ENCODE measurements at places on chromosomes 5 and 9.

DNA sequence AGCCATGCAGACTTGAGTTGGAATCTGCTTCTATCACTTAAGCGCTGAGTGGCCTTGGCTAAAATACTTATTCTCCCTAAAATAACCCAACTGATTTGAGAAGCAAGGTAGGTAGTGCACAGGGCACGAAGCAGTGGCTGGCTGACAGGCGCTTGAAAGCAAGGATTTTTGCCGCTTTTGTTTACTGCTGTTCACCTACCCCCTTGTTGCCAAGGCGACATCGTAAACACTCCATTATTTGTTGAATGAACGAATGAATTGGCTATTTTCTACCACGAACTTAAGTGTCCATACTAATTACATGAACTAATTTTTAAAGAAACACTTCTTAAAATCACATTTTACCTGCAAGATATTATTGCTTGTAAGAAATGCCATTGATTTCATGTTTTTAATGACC, 98.0 kb downstream of the ANKH start:
- DNase-seq = peak; percentile 7

GRCh38 chr5:141208478-141208877, at the start of gene PCDHB12:
PCDHB12 (plus strand) TSS chr5:141208719; CDS start chr5:141208908, 189 bp downstream.
- DNase-seq = no peak

DNA sequence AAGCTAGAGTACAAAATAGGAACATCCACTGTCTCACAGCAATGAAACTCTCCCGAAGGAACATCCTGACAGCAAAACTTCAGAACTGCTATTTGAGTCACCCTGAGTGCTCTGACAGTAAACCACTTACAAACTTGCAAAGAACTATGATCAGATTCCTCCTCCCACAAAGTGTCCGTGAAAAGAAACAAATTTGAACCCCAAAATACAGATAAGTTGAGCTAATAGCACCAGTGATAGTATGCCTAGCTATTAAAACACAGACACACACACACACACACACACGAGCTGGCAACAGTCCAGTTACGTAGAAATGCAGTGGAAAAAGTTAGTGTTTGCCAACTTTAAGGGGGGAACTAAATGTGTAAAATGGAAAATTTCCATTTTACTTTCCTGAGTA, 3.1 kb upstream of the GLIS3 start:
- no peak for DNase-seq

DNA sequence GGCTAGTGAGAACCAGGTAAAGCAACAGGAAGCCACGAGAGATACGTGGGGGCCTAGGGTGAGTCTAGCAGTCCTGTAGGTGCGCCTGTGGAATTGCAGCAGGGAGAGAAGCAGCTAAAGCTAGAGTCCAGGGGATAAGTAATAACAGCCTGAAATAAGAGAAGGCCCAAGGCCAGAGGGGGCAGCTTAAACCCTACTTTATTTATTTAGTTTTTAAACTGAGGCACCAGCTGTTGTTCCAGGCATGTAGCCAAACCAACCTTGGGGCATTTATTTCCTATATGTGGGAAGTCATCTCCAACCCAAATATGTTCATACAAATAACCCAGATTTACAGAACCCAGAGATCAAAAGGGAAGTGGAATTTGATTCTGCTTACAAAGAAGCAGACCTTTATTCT, 93.5 kb downstream of the GLDC start:
- DNase-seq = peak; percentile 60

DNA sequence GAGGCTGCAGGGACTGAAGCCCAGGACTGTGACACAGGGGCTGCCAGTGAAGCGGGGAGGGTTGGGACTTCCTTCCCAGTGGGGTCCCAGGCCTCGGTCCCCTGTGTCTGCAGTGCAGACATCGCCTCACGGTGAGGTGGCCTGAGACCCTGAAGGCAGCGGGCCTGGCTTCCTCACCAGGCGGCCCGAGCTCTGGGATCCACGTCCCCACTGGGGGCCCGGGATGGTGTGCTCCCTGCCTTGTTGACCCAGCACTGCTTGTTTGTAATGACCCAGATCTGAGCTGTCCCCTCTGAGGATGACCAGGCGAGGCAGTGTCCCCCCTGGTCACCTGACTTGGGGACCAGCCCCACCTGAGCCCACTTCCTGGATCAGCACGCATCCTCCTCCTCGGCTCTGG, 53.1 kb downstream of the COL5A1 start:
- DNase-seq = no peak

- DNase-seq = no peak
Measured at GRCh38 chr5:56677690-56678305, 137.6 kb upstream of the MAP3K1 start.

GRCh38 chr5:59596586-59597350, 296.8 kb downstream of the PDE4D start:
- no peak for DNase-seq

DNA sequence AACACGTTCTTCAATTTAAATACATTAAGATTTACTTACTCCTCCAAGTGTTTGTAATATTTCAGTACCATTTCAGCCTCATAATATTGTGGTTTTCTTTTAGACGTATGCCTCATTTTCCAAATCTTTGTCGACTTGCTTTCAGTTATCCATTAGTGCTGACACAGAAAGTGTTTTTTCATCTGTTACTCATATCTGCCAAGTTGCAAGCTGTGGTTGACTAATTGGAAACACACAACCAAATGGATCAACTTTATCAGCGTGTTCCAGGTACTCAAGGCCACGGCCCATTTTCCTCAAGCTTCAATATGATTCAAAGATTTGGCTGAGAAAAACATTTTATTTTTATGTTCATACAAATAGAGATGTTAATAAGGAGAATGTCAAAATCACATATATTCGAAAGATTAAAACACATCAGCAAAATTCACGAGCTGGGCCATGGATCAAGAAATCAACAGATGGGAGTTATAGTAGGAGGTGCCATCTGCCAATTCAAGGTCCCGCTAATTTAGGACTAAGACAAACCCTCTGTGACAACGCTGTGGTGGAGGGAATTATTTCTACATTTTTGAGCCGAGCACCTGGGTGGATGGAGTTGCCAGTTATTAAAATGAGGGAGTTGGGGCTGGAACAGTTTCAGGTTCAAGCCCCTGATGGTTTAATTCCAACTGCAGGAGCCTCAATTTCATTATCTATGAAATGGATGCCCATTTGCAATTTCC, 27.2 kb upstream of the CCNJL start:
- no peak for DNase-seq

DNA sequence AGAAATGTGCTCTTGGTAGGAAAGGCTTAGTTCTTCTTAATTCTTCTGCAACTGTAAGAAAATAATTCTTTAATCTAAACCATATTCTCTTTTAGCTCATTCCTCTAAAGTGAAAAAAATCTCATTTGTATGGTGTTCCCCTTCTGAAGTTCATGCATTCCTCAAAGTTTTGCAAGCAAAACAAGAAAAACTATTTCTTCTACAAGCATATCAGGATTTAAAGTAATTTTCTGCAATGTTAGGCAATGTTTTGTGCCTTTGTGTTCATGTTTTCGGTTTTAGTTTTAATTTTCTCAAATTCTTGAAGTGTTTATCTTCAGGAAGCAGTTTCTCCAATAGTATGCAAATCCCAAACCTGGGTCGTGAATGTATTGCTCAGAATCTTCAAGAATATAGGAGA, 12.7 kb upstream of the GPR21 start:
- DNase-seq = no peak
